ENCODE measurements at places on chromosomes 4 and X.

- DNase-seq = peak; percentile 57
These were observed 1.1 kb downstream of the FBXW7 start for GRCh38 chr4:152534541-152535359.

- peak; percentile 14 for DNase-seq
These were observed 101.2 kb downstream of the ARSF start for GRCh38 chrX:3142259-3143042.

DNA sequence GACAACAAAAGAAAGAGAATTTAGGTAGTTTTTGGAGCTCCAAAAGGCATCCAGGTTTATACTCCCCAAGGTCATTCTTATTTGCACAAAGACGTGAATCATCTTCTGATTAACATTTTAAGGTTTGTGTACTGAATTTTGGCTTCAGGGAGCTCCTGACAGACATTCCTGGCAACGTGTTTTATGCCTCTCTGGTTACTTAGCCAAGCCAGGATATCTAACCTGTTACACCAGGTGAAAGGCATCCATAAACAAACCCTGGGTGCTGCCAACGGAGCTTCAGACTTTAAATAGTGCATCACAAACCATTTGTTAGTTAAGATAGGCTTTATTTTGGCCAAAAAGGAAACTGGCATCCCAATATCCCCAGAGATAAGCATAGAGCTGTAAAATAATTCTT is 997.3 kb downstream of the ARAP2 start:
- DNase-seq = no peak

GRCh38 chr4:99696801-99697200 is 39.2 kb upstream of the C4orf54 start:
- DNase-seq = no peak

DNA sequence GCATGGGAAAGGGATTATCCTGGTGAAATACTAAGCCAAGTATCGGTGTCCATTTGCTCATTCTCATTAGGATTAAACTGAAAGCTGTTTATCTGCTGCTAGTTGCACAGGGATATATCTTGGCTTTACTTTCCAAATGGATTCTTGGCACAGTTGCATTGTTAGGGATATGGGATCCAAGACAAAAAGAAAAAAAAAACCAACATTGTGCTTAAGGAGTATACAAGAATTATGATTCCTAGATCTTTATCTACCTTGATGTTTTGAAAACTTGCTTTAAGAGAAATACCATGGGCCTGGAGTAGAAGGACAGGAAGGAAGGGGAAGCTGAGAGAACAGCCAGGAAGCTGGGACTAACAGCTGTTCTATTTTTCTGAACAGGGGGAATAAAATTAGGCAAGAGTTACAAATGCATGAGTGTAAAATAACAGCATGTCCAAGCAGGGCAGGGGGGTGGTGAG is 107.6 kb downstream of the ATXN3L start:
- no peak for DNase-seq

- DNase-seq = no peak
These were observed 672 bp downstream of the PGM2 start for GRCh38 chr4:37827030-37827685.

- no peak for DNase-seq
These were observed 265.4 kb upstream of the CASK start for GRCh38 chrX:42188730-42189129.

- DNase-seq = no peak
These were observed 201.6 kb downstream of the CPE start for GRCh38 chr4:165580351-165580905.

DNA sequence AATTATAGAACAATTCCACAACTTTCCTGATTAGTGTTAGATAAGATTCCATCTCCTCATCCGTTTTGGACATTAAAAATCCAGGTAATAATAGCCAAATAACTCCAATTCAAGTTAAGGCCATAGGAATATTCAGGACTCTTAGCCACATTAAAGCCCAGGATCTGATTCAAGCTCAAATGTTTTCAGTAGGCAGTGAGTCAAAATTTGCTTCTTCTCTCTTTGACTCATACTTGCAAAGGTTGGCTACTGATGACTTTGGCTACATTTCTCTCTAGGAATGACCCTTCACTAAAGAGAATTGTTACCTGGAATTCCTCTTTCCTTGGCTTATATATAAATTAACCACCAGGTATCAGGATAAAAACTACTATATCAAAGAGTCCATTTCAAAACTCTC is 354.9 kb upstream of the HS3ST1 start:
- DNase-seq = no peak

DNA sequence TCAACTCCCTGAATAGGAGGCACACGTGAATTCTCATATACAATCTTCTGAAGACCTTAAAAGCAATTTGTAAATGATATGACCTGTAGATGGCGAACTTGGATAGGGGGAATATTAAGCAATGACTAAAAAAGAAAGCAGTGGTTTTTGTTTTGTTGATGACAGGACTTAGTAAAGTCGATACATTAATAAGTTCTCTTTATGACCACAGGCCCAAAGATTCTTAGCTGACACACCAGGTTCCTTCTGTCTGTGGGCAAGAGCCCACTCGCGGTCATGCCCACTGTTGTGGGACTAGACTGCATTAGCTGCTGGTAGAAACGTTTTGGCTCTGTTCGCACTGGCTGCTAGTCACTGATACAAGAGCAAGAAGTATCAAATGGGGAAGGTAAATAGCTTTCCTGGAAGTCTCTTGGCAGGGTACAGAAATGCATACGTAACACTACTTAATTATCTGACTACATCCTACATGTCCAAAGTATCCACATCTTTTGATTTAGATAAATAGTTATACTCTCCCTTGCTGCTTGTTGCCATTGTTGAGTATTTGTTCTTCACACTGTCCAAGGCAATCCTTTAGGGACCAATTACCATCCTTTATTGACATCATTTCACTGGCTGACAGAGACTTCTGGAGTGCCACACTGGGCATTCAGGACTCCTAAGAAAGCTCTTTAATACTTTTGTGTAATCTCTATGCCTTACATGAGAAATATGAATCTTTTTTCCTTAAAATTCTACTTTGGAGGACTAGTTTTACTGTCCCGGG is 31.0 kb downstream of the ALPK1 start:
- DNase-seq = no peak

- DNase-seq = no peak
These were observed 138.3 kb downstream of the SH3KBP1 start for GRCh38 chrX:19748896-19749680.

GRCh38 chr4:7630568-7631287 is 196.0 kb upstream of the PSAPL1 start:
- DNase-seq = no peak

- no peak for DNase-seq
These were observed 788.7 kb upstream of the AMOT start for GRCh38 chrX:113629326-113629725.

GRCh38 chr4:23759066-23759465 is 130.8 kb downstream of the PPARGC1A start:
- DNase-seq = no peak

DNA sequence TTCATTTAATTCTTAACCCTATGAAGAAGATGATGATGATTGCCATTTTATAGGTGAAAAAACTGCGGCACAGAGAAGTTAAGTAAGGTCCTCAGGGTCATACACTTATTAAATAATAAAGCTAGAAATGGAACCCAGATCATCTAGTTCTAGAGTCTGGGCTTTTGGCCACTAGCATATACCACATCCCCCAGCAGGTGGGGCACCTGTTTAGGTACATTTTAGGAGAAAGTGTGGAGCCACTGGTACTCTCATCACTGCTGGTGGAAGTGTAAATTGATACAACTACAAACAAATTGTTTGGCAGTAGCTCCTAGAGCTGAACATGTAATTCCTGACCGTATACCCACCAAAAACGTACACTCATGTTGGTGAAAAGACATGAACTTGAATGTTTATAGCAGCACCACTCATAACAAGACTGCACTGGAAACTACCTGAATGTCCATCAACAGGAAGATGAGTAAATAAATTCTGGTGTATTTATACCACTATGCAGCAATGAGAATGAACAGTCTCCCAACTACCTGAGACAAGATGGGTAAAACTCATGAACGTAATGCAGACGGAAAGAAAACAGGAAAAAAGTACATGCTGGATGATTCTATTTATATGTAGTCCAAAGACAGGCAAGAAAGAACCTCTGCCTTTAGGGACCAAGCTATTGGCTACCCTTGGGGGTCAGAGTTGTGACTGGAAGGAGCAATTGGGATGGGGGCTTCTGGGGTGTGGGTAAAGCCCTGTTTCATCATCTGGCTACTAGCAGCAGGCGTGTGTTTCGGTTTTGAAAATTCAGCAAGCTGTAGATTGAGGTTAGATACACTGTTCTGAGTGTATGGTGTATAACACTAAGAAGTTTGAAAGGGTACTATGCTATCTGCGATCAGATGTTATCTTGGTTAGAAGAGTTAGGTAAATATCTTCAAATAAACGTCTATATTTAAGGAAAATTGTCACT is 72.3 kb upstream of the ADGRG2 start:
- DNase-seq = no peak

GRCh38 chr4:147118528-147118927 is 172.9 kb upstream of the TTC29 start:
- no peak for DNase-seq

DNA sequence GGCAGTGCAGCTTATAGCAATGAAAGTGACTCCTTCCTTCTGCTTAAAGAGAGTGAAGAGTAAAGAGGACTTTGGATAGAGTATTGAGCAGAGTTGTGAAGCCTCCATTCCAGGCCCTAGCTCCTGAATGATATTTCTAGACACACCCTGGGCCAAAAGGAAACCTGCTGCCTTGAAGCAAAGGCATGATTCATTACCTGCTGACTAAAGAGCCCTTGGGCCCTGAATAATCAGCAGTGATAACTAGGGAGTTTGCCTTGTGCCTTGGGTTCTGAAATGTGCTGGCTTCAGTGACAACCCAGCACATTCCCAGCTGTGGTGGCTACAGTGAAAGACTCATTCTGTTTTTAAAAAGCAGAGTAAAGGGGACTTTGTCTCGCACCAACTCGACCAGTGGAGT is 49.2 kb downstream of the STPG2 start:
- no peak for DNase-seq

DNA sequence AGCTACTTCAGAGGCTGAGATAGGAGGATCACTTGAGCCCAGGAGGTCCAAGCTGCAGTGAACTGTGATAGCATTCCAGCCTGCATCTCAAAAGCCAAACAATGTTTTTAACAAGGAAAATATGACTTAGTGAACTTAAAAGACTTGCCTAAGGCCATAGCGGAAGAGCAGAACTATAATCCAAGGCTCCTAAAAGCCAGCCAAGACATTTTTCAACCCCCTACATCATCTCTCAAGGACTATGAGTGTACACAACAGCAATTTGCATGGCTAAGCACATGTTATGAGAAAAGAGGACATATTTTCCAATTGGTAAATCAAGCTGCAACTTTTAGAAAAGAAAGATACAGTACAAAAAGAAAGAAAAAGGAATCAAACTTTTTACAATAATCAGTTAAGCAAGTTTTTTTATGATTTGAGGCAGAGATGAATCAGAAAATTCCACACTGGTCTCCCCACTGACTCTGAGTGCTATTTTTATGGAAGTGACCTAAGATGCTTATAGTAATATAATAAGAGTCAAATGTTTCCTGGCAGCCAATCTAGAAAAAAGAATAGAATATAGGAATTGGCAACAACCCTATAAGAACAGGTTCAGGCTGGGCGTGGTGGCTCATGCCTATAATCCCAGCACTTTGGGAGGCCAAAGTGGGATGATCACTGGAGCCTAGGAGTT is 9.8 kb upstream of the ACOT9 start:
- DNase-seq = no peak

DNA sequence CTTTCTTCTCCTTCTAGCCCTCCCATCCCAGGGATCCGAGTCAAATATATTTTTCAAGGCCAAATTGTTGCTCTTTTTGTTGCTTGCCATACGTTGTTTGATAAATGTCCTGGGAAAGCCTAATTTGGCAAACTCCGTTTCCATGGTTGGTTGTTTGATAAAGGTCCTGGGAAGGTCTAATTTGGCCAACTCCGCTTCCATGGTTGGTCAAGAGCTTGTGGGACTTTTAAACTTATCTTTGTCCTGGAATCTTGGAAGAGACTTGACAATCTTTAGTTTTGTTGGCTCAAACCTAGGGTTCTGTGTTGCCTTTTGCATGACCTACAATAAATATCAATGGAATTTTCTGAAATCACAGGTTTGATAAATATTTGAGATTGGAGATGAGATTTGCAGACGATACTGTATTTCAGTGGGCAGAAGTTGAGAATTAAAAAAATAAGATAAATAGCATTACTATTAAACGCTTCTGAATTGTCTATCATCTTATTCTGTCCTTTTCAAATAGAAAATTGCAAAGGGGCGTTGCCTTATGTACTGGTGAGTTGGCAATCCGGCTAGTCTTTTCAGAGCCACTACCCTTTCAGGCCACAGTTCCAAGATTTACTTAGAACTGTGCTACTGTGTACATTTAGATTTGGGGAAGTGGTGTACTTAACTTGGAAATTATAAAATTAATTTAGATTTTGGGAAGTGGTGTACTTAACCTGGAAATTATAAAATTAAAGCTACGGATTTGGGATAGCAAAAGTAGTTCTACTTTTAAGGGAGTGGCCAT is 804 bp downstream of the OSTC start:
- no peak for DNase-seq

GRCh38 chr4:41652971-41653370 is 95.6 kb downstream of the PHOX2B start:
- no peak for DNase-seq

DNA sequence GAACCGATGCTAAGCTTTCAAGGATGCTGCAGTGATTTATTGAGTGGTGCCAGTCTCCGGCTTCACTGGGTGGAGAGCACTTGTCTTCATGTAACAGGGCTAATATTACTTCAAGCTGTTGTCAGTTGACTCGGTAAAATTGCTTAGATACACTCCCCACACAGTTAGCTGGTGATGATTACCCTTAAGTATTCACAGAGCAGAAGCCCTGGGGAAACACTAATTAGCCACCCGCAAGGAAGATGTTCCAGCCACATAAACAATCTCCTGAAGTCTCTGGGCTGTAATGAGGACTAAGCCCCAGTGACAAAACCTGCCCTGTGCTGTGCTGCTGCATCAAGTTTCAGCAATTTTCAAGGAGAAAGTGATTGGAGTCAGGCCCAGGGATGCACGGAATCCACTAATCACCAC is 37.3 kb upstream of the GK2 start:
- peak; percentile 57 for DNase-seq

- no peak for DNase-seq
These were observed 191.4 kb upstream of the NHS start for GRCh38 chrX:17183566-17183965.

DNA sequence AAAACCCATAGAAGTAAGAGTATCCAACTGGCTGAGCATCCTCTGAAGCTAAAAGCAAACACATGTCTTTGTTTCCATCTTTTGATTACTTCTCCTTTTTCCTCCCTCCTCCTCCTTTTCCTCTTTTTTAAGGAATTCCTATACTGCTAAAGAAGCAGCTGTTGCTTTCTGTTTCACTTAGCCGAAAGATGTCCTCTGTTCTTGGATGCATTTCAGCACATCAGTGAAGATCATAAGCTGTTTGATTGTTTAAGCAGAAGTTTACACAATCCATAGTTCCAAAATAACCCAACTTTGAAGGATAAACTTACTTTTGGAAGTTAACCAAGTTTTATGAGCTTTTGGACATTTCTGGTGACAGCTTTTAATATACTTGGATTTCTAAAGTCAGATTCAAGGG is 55.1 kb upstream of the TNIP3 start:
- DNase-seq = no peak
